ENCODE measurements at places on chromosomes 12 and 14.

GRCh38 chr12:2960390-2960956, 1.3 kb downstream of the TEAD4 start:
- no peak for DNase-seq

DNA sequence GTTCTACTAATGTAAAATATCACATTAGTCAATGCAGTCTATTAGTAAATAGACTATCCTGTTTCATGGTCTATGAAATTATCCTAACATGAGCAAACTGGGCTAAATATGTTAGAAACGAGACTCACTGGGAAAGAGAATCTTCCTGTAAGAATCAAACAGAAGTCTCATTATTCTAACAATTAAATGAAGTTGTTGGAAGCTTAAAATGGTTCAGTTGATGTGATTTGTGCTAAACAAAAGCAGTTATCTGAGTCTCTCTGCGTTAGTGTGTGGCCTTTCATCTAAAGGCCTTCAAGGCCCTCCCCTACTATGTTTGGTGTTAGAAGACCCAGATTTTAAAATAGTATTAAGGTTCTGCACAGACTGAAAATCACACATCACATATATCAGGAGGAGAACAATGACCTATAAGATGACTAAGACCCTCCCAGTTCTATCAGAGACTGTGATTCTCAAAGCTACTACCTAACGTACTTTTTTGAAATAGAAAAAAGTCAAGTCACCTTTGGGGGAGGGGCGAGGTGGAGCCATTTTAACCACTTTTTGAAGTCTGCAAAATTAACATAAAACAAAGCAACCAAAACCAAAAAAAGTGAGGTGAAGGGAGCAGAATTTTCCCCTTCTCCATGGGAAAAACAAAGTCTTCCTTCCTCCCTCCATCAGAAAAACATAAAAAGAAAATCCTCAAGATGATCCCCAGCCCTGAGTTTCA, 82.3 kb downstream of the DENND5B start:
- no peak for DNase-seq

- no peak for DNase-seq
Measured at GRCh38 chr12:101647711-101648110, 49.7 kb upstream of the CHPT1 start.

DNA sequence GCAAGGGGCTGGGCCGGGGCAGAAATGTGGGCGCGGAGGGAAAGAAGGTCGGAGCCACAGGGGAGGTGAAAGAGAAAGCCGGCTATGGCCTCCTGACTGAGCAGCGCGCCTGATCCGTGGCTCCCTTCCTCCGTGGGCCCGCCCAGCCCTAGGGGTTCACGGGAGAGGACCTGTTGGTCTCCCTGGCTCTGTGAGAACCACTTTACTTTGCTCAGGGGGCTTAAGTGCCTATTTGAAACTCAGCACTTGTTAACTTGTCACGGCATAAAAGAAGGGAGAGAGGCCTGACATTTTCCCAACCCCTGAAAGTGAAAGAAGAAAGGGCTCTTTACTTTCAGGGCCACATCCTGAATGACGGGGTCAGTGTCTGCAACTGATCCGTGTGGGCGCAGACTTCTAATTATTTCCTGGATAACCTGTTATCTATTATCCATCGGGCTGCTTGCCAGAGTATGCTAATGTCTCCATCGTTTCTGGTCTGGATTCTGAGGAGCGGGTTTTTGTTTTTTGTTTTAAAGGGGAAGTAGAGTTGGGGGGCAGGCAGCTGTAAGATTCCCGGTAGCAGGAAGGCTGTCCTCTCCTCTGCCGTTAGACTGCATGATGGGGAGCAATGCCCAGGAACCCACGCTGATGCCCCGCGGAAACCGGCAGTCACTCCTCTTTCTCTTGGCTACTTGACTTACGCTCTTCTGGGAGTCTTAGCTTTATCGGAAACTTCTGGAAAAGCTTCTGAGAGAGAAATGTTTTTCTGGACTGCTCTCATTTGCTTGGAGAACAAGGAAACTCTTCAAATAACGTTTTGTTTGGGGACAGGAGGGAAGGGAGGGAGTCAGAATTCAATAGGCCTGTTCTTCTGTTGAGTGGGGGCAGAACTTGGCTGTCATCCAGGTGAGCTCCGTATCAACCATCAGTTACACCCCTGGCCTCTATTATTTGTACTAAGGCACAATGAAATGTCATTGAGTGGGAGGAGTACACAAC, 127.7 kb upstream of the MAX start:
- no peak for DNase-seq

GRCh38 chr14:97029800-97030199, 232.6 kb downstream of the VRK1 start:
- no peak for DNase-seq

DNA sequence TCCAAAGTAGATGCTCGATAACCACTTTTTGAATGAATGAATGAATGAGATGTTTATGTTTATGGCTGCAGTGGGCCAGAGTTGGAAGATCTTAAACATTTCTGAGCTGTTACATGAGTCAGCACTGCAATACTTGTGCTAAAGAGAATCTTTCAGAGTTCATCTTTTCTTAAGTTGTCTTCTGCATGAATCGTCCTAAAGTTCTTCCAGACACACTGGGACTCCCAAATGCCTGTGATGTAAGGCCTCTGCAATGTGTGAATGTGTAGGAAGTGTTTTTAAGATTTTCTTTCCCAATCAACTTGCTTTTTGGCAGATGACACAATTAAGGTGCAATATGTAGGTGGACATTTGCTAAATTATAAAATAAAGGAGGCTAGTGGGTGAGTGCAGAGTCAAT, 50.3 kb upstream of the TRIM9 start:
- no peak for DNase-seq

DNA sequence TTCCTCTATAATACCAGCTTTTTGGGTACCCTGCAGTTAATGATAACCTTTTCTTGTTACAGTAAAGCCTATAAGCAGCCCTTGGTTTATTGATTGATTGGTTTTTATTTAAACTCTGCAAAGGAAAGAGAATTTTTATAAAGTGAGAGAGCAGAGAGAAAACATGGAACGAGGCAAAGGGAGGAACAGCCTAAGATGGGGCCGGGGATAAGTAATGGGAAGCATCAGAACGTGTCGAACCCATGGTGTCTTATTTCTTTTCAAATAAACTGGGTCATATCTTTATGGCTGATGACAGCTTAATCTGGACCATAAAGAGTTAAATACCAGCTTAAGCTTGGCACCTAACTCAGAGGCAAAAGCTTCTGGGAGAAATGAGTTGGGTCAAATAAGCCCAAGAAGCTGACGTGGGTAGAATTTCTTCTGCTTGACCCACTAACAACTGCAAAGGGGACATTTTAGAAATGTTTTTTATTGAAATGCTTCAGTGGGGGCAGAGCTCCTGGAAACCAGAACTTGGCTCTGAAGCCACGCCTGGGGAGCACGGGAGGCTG, 12.0 kb upstream of the C14orf93 start:
- DNase-seq, result no peak

DNA sequence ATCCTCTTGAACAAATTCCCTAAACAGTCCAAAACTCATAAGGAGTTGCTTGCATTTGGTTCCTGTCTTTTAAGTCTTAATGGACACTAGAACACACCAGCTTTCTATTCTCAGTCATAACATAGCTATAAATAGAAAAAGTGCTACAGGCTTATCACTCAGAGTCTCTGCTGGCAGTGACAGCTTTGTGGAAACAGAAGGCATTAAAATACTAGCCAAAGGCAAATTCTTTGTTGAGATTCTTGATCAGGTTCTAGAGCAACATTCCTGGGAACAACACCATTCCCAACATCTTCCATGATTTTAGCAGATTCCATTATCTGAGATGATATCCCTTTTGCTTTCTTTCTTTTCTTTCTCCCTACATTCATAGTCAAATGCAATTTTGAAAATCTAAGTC, 207.7 kb upstream of the PLEKHG7 start:
- no peak for DNase-seq

- DNase-seq, result no peak
Measured at GRCh38 chr12:82474181-82474797, 116.0 kb downstream of the METTL25 start.

GRCh38 chr14:51072976-51073375, 21.9 kb downstream of the TRIM9 start:
- no peak for DNase-seq

GRCh38 chr12:5188472-5188871, 144.8 kb downstream of the KCNA5 start:
- no peak for DNase-seq

DNA sequence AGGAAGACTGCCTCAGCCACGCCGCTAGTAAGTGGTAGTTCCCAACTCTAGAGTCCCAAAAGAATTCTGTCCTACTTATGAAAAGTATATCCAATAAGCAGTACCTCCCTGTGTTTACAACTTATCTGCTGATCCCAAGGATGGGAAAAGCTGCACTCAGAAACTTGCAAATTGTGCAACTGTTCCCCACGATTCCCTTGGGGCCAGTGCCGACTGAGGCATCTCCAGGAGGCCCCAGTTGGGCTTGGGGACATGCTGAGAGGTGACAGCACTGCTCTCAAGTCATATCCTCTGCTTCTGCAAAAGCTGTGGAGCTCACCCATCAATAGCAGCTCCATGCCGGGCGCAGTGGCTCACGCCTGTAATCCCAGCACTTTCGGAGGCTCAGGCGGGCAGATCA, 23.7 kb downstream of the SPRING1 start:
- DNase-seq, result no peak

- no peak for DNase-seq
Measured at GRCh38 chr12:61891632-61892031, 368.6 kb upstream of the USP15 start.

GRCh38 chr12:18863769-18864500, 126.0 kb downstream of the CAPZA3 start:
- no peak for DNase-seq

- DNase-seq, result no peak
Measured at GRCh38 chr14:45651890-45652289, 398.9 kb upstream of the MIS18BP1 start.

DNA sequence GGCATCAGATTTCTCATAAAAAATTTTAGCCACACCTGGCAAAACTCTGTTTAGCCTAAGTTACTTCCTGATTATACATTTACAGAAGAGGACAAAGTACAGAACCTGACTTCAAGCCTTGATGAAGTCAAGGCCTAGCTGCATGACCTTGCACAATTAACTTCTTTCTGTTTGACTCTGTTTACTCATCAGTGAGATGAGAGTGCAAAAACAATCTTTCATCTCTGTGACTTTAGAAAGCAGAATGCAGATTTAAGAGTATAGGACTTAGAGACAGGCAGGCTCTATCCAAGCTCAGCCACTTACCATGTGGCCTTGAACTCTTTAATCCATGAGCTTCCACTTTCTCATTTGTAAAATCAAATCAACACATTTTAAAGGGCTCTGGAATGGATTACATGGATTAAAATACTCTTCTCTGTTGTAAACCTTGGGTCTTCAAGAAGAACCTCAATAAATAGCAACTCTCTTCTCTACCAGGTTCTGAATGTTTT, 1178.9 kb downstream of the FLRT2 start:
- DNase-seq, result no peak

DNA sequence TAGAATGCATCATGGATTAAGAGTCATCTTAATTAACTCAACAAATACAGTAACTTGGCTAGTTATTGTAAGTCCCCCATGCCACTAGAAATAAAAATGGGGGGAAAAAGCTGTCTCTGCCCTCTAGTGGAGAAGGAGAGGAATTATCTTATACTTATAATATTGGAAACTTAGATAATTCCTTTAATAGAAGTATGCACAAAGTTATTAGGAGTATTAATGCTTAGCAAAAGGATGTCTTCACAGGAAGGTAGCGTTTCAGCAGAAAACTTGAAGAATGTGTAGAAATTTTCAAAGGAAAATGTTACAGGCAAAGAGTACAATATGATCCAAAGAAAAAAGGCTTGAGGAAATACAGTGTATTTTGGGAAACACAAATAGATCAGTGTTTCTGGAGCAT, 19.8 kb downstream of the OR5AU1 start:
- DNase-seq, result no peak

GRCh38 chr14:23636317-23637211, at the start of gene DHRS2:
Gene DHRS2, plus strand, starts transcription at chr14:23636364. Its CDS starts 2,501 bp downstream, at chr14:23638865.
- no peak for DNase-seq
